NCI-H2227 treated with DMSO at 0.1 percent for 48 hours (cell line): ENCODE measurements at places on chromosomes 11 and 22.

DNA sequence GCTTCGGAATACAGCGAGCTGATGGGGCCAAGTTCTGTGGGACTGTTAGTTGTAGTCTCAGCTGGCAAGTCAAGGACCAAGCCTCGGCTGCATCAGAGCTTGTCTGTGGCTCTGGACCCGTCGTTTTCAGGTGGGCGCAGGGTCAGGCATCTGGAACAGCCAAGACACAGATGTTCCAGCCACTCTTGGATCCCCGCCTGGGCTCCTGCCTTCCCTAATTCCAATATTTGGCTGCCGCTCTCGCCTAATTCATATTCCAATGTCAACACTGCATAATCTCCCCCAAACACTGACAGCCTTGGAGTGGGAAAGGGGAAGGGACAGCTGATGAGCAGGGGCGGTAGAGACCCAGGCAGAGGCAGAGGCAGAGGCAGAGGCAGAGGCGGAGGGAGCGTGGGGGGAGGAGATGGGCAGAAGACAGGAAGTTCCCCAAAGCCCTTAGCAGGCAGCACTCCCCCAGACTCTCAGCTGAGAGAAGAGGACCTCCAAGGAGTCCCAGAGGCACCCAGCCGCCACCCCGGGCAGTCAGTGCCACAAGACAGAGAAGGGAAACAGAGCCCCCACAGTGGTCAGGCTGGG lies 49.6 kb upstream of the SLC35C1 start:
- DNase-seq: no peak

DNA sequence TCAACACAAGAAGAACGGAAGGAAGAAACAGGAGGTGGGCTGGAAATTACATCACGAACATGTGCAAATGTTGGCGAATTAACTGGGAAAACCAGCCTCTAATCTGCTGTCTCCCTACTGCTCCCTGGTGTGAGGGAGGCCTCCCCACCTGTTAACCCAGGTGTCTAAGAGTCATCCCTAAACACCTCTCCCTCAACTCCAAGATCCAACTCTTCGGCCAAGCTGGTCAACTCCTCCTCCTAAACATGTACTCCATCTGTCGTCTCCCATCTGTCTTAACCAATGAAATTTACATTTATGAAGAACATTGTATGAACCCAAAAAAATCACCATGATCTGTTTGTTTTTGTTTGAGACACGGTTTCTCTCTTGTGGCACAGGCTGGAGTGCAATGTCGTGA lies 154.2 kb downstream of the LARGE1 start:
- no peak for DNase-seq

DNA sequence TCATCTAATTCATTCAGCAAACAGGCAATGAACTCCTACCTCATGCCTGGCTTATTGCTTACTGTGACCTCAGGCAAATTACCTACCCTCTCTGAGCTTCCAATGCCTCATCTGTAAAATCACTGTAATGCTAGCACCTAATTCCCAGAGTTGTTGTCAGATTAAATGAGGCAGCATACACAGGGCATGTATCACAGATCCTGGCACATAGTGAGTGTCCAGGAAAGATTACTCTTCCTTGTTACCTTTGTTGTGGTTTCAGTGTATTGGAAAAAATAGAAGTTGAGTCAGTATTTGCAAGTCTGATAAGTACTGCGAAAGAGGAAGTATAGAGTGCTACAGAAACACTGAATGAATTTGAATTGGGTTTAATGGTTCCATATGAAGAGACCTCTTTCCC lies 26.4 kb upstream of the LRRC55 start:
- DNase-seq: no peak

DNA sequence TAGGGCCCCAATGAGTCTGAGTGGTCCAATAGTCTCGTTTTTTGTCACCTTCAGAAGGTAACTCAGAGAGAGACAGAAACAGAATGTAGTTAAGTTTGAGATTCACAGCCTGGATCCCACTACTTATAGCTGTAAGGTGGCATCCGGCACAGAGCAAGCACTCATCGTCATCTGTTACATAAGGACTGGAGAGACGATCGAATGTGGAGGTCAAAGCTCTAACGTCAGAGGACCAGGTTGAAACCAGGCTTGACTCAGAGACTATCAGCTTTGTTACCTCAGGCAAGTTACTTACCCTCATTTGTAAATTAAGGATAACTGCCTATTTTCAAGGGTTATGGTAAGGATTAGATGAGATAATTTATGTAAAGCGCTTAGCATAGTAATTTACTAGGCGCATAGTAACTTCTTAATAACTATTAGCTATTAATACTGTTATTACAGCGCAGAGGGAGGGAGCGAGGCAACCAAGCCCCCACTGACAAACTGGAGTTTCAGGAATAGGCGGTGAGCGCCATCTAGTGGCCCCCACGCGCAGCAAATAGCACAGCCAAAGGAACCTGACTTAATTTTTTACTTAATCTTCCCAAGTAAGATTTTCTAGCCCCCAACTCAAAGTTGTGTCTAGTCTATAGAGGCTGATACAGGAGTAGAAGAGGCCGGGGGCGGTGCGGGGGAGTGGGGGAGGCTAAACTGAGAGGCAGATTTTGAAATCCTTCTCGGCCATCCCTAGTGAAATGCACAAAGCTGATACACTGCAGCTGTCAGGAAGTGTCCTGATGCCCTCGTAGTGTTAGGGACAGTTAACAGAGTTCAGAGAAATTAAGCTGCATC lies 29.0 kb upstream of the API5 start:
- peak; percentile 13 for DNase-seq

GRCh38 chr22:18909556-18909955 lies 3.4 kb downstream of the DGCR6 start:
- no peak for DNase-seq

DNA sequence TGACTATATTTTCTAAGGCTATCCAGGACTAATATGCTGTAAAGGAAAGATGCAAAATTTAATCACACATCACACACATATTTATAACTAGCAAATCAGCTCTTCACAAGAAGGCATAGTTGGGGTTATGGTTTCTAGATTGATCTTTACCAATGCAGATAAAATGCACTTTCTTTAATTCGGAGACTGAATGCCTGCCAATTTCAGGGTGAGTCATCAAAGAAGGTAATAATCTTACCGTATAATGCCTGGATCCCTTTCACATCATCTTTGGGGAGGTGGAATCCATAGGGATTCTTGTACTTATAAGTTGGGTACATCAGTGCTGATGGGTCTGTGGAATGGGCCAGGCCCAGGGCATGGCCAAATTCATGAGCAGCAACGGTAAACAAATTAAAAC lies 16.4 kb downstream of the MMP20 start:
- no peak for DNase-seq

DNA sequence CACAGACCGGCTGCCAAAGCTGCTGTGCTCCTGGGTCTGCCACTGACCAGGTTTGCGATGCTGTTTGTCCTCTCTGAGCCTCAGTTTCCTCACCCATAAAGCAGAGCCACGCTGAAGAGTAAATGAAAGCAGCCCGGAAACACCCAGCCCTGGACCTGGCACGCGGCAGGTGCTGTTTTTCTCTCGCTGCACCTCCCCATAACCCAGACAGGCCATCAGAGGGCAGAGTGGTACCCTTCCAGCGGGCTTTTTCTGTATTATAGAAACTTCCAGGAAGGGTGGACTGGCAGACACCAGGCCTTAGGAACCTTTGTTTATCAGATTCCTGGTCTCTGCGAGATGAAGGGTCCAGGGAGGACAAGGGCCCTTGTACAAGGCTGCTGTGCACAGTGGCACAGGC lies 17.9 kb upstream of the FGF19 start:
- DNase-seq: no peak
